ENCODE measurements at places on chromosomes 11 and 22.

DNA sequence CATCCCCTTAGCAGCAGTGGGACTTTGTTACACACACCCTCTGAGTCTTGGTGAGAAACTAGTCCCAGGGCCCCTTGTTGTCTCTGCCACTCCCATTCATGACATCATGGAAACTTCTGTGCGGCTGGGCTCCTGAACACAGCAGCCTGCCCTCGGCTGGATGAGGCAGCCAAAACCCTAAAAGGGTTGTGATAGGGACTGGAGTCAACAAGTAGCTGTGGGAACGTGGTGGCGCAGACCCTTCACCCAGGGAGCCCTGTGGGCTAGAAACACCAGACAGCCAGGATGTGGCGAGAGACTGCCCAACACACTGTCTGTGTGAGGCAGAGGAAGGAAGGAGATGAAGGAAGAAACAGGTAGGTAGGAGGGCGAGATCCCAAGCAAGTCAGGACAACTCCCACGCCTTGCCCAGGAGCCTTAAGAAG lies 3.9 kb downstream of the CD3D start:
- peak; percentile 86 for DNase-seq

- no peak for DNase-seq
These were observed 722.4 kb upstream of the ANO5 start for GRCh38 chr11:21470521-21470920.

DNA sequence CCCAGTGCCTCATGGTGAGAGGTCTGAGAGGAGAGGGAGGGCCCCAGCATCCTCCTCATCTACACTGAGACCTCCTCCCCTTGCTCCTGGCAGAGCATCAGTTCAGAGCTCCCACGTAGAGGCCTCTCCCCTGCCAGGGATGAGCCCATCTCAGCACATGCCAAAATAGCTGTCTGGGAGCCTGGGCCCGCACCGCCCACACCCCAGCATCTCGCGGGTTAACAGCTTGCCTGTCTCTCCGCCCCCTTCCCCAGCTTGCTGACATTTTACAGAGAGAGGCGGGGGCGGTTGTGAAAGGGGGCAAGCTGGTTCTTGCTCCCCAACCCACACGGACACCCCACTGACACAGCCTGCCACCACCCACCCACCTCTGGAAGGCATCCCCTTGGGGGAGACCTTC lies 6.4 kb downstream of the DGKZ start:
- no peak for DNase-seq

GRCh38 chr11:9726321-9727022 lies 62.6 kb downstream of the SWAP70 start:
- DNase-seq: no peak

DNA sequence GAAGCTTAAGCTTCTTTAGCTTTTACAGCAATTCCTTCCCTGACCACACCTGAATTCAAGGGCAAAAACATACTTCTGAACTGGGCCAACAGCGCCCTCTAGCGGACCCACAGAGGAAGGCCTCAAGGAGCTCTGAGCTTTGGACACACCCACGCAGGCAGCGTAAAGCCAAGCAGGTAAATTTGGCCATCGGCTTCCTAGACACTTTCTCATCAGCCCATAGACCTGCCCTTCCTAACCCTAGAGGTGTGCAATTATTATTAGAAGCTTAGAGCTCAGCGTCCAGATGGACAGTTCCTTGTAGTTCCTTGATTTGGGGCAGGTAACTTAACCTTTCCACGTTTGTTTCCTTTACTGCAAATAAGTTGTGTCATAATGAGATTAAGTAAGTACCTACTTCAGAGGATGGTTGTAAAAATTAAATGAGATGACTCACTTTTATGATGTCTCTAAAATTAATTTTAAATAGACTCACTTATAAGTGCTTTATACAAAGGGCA lies 25.7 kb upstream of the HMGXB4 start:
- DNase-seq: peak; percentile 59

GRCh38 chr11:88353386-88353785 lies 15.8 kb upstream of the CTSC start:
- DNase-seq: no peak

GRCh38 chr22:44684506-44685383 lies 17.3 kb upstream of the PRR5 start:
- peak; percentile 80 for DNase-seq

DNA sequence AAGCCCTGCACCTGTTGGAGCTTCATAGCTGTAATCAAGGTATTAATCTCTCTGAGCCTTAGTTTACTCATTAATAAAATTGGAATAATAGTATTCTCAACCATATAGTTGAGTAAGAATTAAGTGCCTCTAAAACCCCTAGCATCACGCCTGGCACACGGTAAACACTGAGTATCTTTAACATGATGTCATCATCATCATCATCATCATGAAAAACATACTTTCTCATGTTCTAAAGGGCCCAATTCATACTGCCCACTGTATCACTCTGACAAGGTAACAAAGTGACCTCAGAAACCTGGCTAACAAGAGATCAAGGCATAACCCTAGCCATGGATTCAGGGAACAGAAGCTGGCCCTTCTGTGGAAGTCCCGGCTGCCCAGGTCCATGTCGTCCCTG lies 58.4 kb downstream of the KIRREL3 start:
- DNase-seq: no peak

DNA sequence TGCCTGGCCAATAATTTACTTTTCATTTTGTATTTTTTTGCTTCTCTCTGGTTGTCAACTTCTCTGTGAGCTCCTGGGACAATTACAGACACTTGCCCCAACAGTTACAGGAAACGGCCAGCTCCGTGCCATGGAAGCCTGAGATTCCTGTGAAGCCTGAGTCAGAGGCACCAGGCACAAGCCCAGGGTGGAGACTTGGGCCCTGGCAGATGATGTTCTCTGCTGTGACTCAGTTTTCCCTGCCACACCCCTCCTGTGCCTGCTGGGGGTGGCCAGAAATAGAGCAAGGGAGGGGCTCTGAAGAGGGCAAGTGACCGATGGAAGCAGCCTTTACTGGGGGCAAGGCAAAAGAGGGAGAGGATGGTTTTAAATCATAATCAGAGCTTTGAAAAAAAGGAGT lies 4.9 kb downstream of the ATP5MGL start:
- DNase-seq: no peak

- DNase-seq: peak; percentile 72
These were observed 22.2 kb upstream of the NAP1L4 start for GRCh38 chr11:3014057-3014938.

Data from activated T-helper 1 cell treated with anti-CD3 and anti-CD28 coated beads, Interleukin-12 subunit alpha, Interleukin-12 subunit beta, Interleukin-2, Interleukin-4 antibody, amounts not matched to agents 30 ng/mL and 10 ng/mL and 1 ng/mL, durations not matched to agents 14 hours and 24 hours and 36 hours (primary cell).